ENCODE measurements at places on chromosomes 13 and 19. TPM values are rescaled to one million over a fixed set of nuclear protein-coding genes. Genes with fewer than 3 reads are reported as not detected.
A peak's percentile ranks its signal among the peaks of the same experiment; 100 is the strongest.

Gene CLEC4M
- polyA plus RNA-seq = 1.1 TPM

DNA sequence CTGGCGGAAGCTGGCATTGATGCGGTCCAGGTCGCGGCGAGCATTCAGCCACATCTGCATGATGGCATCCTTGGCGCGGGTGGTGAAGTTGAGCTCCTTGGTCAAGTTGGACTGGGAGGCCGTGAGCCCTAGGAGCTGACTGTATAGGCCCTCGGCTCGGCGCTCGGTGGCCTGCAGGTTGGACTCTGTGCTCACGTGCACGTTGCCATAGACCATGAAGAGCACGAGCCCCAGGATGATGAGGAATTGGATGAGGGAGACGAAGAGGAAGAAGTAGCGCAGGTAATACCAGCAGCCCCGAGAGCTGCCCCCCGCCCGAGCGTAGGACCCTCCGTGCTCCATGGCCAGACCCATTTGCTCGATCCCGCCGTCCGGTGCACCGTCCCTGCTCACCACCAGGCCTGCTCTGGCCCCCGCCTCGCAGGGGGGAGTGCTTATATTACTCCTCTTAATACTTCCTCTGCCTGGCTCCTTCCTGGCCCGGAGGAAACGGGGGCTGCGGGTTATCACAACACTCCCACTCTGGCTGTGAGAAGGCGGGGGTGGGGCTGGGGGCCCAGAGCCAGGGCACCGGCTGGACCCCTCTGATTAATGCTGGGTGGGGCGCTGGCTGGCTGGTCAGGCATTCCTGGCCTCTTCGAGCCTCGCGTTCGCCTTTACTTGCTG is at the start of gene PLVAP:
PLVAP (minus strand) TSS at position 408 of the 666 bp plus-strand sequence; CDS start at position 354, 54 bp downstream.
- DNase-seq = peak; percentile 69

Gene KLK1
- polyA plus RNA-seq = not detected

Gene DPY19L3
- 36.1 TPM for polyA plus RNA-seq

GRCh38 chr19:14379294-14380065 is 1.8 kb upstream of the ADGRE5 start:
- DNase-seq = no peak

GRCh38 chr19:29014857-29015436 is 198.0 kb downstream of the UQCRFS1 start:
- no peak for DNase-seq

- DNase-seq = no peak
Measured at GRCh38 chr13:110700186-110700585, 5.7 kb downstream of the CARS2 start.

GRCh38 chr19:9308091-9308770 is 1.4 kb downstream of the ZNF699 start:
- no peak for DNase-seq

Gene GET3
- 217 TPM for polyA plus RNA-seq

Gene MCEMP1
- not detected for polyA plus RNA-seq

GRCh38 chr13:41311406-41312175 is 524 bp downstream of the NAA16 start:
- peak; percentile 57 for DNase-seq

- no peak for DNase-seq
Measured at GRCh38 chr13:44487989-44488388, 88.1 kb downstream of the TSC22D1 start.

Measured in endothelial cell of umbilical vein (primary cell).